ENCODE measurements at places on chromosomes 1 and 21.

DNA sequence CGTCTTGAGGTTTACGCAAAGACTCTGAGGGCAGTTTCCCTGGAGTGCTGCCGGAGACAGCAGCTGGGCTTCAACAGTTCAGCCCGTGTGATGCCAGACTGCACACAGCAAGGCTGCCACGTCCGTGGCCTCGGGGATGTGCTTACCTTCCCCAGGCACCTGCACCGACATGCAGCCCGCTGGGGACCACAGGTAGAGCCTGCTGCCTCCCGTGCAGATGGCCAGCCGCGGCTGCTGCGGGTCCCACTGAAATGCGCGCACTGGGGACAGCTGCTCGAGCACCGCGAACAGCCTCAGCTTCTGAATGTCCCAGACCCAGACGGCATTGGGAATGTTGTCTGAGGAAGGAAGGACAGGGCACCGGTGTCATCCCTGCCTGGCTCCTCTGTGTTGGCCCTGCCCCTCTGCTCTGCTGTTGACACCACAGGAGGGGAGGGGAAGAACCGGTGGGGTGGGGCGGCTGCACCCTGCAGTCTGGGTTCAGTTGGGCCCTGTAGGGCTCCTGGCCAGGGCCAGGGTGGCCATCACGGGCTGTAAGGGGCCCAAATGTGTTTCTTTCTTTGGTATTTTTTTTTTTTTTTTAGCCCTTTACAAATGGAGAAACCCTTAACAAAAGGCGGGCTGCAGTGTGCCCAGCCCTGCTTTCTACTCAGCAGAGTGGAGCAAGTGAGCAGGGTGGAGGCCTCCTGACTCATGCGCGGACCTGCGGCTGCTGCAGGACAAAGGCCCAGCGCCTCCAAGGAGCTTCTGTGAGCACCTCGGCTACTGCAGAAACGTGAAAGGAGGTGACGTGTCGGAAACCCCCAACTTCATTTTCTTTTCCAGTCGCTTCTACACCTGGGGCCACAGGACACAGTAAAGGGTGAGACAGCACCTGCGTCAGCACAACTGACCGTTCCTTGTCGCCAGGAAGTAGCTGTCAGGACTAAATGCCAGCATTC lies 6.8 kb downstream of the TPRG1L start:
- no peak for DNase-seq

GRCh38 chr1:240343966-240344365 lies 252.3 kb downstream of the FMN2 start:
- DNase-seq: no peak

DNA sequence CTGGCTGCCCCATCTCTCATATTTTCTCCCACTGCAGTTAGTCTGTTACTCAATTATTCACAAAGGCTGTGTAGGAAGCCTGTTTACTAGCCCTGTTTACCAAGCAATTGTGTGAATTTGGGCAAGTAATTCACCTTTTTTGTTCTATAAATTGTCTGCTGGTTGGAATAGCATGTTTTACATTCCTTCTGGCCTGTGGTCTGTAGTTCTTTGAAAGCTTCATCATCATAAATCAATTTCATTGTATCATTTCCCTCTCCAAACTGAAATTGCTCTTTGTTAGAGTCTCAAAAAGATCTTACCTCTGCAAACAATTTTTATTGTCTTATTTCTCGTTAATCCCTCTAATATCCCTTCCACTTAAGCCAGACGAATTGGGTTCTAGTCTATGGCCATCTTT lies 1059.5 kb upstream of the ADGRL4 start:
- no peak for DNase-seq

GRCh38 chr1:25874635-25875153 lies 814 bp downstream of the PAQR7 start:
- no peak for DNase-seq

- DNase-seq: no peak
Observed at GRCh38 chr1:223718850-223719249, 6.5 kb downstream of the CAPN2 start.

GRCh38 chr1:23209770-23210169 lies 7.5 kb downstream of the HTR1D start:
- no peak for DNase-seq

DNA sequence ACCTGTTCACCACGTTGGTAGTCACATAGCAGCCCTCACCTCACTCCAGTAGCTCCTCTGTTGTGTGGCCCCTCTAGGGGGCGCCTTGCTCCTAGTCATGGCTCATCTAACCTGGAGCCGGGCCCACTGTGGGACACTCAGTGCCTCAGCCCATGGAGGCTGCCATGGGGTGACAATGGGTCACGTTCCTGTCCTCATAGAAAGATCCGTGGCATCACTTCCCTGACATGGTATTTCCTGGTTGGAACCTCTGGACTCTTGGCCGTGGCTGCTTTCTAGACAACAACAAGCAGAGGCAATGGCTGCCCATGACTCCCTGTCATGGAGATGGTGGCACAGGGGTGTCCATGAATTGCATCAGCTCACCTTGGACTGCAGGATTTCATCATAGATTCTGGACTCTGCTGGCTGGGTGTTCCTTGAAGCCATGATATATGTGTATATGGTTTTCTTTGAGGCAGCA lies 27.5 kb upstream of the SLAMF6 start:
- DNase-seq: no peak

- no peak for DNase-seq
Observed at GRCh38 chr1:239976130-239976968, 115.3 kb upstream of the FMN2 start.

GRCh38 chr1:107659961-107660360 lies 305.0 kb downstream of the VAV3 start:
- no peak for DNase-seq

GRCh38 chr21:42578034-42578433 lies 64.4 kb downstream of the SLC37A1 start:
- DNase-seq: no peak

DNA sequence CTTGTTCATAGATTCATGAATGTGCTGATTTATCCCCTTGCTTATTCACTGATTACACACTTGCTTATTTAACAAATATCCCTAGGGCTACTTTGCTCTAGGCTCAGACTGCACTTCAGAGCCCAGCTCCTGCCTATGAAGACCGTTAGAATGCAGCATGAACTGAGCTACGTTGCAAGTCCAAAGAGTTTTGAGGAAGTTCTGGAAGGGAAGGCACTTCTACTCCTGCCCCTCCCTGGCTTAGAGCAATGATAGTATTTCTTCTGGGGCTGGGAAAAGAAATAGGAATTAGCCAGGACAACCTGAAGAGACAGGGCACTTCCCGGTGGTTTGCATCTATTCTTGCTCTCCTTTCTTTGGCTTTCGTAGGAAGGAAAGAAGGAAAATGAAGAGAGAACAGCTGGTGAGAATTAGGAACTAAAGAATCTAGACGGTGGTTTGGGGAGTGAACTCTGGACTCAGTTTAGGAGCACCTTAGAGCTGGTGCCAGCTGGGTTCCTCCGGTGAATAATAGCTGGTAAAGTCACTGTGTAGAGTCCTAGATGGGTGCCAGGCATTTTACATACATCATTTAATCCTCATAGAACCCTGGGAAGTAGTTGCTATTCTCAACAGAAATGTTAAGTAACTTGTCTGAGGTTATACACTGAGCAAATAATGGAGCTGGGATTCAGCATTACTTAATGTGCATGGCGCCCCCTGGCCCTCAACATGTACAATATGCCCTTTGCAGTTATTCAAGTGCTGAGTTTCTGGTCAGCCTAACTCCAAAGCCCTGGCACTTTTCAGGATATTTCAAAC lies 65.9 kb downstream of the NDUFS5 start:
- DNase-seq: peak; percentile 20

DNA sequence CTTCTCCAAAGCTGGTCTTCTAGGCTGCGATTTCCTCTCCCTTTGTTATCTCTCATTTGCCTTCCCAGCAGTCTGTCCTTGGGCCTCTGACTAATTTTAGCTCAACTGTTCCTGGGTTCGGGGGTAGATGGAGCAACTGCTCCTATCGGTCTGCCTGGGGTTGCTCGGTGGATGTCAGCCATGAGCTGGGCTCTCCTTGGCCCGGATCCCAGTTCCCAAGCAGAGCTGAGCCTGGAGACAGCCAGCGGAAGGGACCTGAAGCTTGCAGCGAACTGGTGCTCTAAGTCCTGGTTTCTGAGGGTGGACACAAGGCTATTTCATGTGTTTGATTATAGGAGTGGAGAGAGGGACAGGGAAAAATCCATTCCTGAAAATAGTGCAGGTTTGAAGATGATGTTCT lies 423.0 kb downstream of the RPS6KC1 start:
- no peak for DNase-seq

DNA sequence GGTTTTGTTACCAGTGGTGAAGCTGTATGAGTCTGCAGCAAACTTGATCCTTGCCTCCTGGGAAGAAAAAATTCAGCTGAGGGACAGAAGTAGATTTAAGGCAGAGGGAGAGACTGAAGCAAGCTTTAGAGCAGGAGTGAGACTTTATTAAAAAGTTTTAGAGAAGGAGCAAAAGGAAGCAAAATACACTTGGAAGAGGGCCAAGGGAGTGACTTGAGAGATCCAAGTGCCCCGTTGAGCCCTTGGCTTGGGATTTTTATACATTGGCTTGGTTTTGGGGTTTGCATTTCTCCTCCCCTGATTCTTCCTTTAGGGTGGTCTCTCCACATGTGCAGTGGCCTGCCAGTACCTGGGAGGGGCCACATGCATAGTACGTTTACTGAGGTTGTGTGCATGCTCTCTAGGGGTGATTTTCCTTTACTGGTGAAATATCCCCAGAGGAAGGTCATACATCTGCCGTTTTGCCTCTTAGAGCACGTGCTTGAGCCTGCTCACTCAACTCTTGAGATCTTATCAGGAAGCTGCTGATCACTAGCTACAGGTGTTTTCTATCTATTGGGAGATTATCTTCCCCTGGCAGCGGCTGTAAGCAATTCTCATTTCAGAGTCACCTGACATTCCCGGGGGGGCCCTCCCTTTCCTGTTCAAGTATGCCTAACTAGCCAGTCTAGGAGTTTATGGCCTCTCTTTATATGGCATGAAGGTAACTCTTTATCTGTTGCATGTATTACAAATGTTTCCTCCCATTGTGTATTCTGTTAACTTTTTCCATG lies 20.3 kb downstream of the FASLG start:
- DNase-seq: no peak

DNA sequence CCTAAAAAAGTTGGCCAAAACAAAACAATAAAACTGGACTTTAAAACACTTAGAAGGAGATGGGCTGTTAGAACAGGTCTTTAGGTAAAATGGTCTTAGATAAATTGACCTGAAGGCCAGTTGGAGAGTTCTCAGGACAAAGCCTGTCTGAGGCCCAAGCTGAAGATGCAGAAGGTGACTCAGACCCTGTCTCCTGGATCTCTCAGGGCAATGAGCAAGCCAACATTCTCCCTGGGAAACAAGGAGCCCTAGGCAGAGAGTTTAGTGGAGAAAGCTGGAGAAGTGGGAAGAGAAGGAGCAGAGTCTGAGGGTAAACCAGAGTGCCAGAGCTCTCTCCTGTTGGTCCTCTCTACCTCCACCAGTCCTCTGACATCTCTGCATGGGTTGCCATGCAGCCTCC lies 70.1 kb downstream of the FCRL5 start:
- no peak for DNase-seq

DNA sequence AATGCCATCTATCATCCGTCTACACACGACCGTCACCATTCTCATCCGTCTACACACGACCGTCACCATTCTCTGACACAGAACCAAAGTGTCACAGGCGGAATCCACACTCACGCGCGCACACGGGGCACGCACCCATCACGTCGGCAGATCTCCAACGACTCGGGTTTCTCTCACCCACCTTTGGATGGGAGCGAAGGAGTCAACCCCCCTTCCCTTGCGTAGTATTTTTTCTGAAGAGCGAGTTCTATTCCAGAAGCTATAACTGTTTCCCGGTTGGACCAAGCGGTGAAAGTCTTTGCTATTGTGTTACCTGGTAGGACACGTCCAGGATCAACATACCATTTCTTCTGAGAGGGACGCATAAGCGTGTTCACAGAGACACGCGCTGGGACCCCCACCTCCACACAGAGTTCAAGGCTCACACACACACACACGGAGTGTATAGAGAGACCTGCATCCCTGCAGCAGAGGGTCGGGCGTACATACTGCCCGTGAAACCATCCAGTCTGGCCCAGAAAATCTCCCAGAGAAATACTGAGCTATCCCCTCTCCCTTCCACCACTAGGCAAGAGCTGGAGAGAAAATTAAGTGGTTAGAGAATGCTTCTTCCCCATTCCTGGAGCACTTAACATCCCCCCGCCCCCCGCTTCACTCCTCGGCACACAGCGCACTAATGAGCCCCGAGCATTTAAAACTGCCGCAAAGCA lies 741 bp downstream of the DUSP10 start:
- no peak for DNase-seq

DNA sequence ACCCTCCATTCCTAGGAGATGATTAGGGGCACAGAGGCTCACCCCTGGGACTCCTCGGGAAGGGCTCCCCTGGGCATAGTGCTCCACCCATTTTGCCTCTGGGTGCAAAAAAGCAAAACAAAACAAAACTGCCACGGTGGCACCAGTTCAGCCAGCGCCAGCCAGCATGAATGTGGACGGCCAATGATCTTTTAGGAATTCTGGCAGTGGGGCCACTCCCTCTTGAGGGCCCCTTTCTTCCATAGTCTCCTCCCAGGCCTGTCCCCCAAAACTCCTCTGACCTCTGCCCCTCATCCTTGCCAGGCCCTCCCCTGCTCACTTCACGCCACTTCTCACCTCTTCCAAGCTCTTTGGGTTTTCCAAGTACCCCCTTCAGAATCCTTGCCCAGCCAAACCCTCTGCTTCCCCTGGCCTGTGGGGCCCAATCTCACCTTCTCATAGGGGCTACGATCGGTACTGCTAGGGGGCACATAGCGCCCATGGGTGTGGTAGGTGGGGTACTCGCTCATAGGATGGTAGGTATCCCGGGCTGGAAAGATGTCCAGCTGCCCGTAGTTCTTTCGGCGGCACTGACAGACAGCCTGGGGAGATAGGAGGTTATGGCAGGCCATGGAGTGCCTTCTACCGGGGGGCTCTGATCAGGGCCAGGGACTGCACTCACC lies 13.3 kb downstream of the TRIM46 start:
- DNase-seq: no peak

GRCh38 chr21:46617267-46618051 lies 12.6 kb upstream of the S100B start:
- no peak for DNase-seq

- no peak for DNase-seq
Observed at GRCh38 chr1:77047575-77047974, 171.7 kb downstream of the PIGK start.

- no peak for DNase-seq
Observed at GRCh38 chr1:221699577-221699976, 42.3 kb downstream of the DUSP10 start.

DNA sequence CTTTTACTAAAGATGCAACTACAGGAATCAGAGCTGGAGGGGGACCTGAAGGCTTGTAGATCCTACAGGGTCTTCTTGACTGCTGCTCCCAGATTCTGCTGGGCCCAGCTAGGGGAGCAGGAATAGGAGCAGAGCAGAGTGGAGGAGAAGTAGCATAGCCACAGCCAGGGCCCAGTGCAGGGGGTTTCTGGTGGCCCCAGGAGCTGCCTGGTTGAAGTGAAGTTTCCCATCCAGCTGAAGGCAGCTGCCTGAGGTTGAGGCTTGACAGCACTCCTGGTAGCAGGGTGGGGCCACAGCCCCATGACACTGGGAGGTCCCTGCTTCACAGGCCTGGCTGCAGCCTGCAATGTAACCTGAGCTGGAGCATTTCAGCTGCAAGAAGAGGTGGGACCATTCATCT lies 2.0 kb upstream of the INPP5B start:
- DNase-seq: no peak

All from nucleus accumbens (tissue), 56 donors.